ENCODE measurements at places on chromosomes 7 and 10. TPM values are rescaled to one million over a fixed set of nuclear protein-coding genes. Genes with fewer than 3 reads are reported as not detected.

DNA sequence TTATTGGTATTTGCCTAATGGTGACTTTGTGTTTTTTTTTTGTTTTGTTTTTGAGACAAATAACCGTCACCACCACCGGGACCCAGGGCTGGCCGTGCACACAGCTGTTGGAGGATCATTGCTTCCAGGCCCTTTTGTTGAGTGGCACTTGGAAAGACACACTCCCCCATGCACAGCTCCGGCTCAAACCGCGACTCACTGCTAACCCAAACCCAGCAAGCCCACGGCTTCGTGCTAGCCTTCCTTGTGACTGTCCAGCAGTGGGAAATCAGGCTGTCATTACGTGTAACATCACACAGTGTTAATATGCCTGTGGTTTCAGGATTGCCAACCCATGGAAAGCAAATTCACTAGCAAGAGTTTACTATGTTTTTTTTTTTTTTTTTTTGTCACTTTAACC is 17.4 kb downstream of the BNIP3 start:
- no peak overlapping the region for H3K4me3 ChIP-seq
- DNase-seq = no peak

- H3K4me1 ChIP-seq = no peaks in the 10 kb centered on the region
Observed at GRCh38 chr7:1981878-1982230, 250.9 kb downstream of the MAD1L1 start.

DNA sequence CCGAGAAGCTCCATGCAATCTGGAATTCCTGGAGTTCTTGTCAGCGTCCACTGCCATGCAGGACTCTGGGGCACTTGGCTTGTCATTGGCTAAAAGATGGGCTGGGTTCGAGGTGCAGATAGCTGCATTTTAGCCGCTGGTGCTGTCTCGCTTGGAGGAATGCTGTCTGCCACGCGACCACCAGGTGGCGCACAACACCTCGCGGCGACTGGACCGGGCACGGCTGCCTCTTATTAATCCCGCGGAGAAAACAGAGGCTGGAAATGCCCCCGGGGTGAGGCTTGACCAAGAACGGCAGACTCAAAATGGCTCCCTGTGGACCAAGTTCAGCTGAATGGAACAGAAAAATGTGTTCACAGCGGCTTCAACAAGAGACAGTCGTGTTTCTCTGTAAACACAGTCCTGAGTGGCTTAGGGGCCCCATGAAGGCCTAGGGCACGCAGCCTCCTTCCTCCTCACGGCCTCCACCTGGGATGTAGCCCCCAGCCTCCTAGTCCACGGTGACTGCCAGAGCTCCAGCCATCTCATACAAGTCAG is 46.2 kb downstream of the AOC1 start:
- no peak overlapping the region for H3K27ac ChIP-seq
- DNase-seq = peak; percentile 84
- peaks cover 20% of the 10 kb centered on the region for H3K27me3 ChIP-seq
- no peak overlapping the region for H3K4me3 ChIP-seq
- no peaks in the 10 kb centered on the region for H3K4me1 ChIP-seq

DNA sequence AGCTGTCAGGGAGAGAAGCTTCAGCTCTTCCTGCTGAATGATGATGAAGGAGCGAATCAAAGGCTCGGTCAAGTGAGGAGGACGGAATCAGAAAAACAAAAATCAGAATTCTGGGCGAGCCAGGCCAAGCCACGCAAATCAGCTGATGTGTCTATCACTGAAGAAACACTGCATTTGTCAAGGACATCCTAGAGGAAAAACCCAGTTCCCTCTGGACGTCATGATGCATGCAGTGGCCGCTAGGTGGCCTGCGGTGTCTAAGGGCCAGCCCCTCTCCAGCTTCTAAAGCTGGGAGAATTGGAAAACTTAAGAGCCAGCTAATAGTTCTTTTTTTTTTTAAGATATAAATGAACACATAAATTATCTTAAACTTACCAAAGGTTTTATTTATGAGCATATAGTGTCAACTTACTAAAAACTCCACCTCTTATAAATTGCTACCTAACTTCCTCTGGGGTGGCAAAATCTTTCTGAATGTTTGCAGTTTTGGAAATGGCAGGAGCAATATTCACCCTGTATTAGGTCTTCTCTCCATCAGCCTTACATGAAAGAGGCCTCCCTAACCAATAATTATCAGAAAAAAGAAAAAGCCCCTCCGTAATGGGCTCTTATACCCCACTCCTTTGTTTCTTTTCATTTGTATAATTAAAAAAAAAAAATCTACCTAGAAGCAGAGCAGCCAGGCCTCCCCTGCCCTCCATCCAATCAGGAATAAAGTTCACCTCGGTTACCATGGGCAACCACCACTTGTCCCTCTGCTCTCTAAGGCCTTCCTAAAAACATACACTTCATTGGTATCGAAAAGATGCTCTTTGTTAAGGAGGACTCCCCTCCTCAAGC is 186.8 kb downstream of the USP6NL start:
- no peaks in the 10 kb centered on the region for H3K27me3 ChIP-seq
- no peaks in the 10 kb centered on the region for H3K36me3 ChIP-seq
- H3K4me1 ChIP-seq = no peaks in the 10 kb centered on the region
- peak; percentile 79 for DNase-seq
- H3K27ac ChIP-seq = no peak overlapping the region

DNA sequence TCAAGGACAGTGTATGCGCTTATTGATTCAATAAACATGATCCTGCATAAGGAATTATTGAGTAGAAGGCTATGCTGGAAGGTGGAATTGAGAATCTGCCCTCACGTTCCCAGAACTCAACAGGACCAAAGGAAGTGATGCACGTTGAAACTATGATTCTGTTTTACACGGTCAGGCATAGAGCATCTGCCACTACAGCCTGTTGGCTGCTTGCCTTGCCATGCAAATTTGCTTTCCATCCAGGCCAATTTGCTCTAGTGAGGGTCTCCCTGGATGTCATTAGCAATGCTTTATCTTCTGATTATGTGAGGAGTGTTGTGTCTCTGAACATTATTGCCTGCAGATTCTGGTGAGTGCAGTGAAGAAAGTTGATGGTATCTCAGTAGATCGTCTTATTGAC is 132.9 kb downstream of the ADRA2A start:
- no peak overlapping the region for H3K27ac ChIP-seq
- no peak overlapping the region for H3K4me3 ChIP-seq

- no peak overlapping the region for H3K27ac ChIP-seq
- peaks cover 8% of the 10 kb centered on the region for H3K4me1 ChIP-seq
- no peak for DNase-seq
- H3K36me3 ChIP-seq = no peaks in the 10 kb centered on the region
Observed at GRCh38 chr10:50501924-50502452, 121.8 kb downstream of the SGMS1 start.

Gene RBP4
- total RNA-seq = not detected

Gene MRC1
- total RNA-seq = not detected

Gene DTX2
- 4.1 TPM for total RNA-seq

Data from neural progenitor cell (in vitro differentiated cells).